ENCODE measurements at places on chromosomes 13 and 19.

- DNase-seq: no peak
These were observed 56.9 kb downstream of the NFIC start for GRCh38 chr19:3423183-3423829.

- DNase-seq: no peak
These were observed 2.2 kb downstream of the NAXD start for GRCh38 chr13:110617321-110618072.

GRCh38 chr13:21606796-21607195, 2.8 kb upstream of the MICU2 start:
- DNase-seq: no peak

- DNase-seq: no peak
These were observed 23.0 kb downstream of the PLEKHJ1 start for GRCh38 chr19:2212861-2213711.

DNA sequence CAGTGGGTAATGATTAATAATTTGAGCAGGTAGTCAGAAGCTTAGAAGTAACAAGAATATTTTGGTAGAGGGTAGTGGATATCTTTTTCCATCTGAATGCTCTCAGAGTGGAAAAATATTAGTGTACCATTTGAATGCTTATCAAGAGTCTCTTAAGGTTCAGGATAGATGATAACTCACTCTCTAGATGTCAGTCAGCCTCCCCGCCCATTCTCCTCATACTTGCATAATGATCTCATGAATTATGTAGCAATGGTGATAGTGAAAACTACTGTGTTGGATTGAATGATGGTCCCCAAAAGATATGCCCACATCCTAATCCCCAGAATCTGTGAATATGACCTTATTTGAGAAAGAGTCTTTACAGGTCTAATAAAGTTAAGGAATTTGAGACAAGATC, 132.7 kb upstream of the KLF12 start:
- DNase-seq: no peak

GRCh38 chr19:19742773-19743172, 9.9 kb upstream of the ZNF14 start:
- no peak for DNase-seq

GRCh38 chr13:44848920-44849676, 140.2 kb downstream of the NUFIP1 start:
- no peak for DNase-seq

DNA sequence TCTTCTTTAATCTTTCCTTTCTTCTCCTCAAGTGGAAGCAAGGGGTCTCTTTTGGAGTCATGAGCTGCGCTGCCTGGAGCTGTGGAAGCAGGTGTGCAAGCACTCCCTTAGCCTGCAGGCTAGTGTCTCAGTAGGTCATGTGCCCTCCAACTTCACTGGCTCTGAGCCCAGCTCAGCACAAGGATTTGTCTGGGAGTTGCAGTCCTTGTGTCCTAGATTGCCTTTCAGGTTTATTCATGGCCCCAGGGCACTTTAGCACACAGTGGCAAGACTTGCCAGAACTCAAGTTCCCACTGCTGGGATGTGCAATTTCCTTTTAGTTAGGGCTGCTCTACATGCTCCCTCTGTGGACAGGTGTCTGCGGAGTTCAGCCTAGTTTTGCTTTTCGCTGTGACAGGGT, 211.7 kb downstream of the LIG4 start:
- no peak for DNase-seq

- DNase-seq: no peak
These were observed 74.2 kb downstream of the IRS2 start for GRCh38 chr13:109712124-109712722.

DNA sequence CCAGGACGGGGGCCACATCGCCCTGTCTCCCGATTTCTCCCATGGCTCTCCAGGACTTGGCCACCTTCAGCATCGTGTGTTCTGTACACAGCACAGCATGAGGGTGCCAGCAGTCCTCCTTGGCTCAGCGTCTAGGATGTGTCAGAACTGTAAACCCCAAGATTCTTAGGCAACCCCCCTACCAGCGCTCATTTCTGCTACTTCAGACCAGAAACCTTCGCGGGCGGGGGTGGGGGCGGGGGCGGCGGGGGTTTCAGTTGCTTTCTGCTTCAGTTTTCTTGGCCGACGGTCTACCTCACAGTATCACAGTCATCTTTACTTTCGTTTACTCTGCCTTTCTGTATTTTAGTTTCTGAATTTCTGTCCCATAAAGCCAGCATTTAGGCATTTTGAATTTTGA, 82.4 kb downstream of the GGACT start:
- DNase-seq: no peak

DNA sequence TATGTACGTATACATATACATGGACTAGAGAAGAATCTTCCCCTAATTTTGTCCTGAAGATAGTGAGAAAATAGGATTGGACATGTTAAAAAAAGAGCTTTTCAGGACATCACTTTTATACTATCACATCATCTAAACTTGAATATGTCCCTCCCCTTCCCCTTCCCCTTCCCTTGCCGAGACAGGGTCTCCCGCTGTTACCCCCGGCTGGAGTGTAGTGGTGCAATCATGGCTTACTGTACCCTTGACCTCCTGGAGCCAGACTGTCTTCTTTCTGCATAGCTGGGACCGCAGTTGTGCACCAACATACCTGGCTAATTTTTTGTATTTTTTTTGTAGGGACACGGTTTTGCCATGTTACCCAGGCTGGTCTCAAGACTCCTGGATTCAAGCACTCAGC, 6.6 kb downstream of the HNRNPM start:
- no peak for DNase-seq

DNA sequence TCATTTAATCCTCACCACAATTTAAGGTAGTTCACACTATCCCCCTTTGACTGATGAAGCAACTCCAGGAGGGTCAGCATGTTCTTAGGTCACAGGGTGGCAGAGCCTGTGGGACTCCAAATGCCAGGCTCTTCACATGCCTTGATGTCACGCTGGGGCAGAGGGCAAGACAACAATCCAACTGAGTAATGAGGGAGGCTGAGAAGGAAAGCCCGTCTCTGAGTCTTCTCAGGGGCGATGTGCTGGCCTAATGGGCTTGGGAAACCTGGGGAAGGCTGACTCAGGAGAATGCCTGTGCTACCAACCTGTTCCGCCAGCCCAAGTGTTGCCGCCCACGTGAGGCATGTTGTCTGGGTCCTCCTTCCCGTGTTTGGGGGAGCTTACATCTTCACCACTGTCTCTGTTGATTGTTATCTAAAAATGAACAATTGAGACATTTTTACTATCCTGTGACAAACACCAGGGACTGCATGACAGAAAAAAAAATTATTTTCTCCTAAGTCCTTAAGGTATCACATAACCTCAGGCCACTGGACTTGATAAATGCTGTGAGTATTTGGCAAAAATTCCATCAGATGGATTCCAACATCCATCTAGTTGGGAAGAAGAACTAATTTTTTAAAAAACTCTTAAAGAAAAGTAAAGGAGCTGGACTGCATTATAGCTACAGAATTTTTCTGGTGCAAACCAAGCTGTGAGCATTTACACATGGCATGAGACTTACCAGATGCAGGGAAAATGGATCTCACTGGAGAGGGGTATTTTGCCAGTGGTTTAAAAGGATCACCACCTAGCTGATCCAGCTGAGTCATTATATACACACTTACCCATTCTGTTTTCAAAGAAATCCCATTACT, 157.5 kb downstream of the RGCC start:
- no peak for DNase-seq

DNA sequence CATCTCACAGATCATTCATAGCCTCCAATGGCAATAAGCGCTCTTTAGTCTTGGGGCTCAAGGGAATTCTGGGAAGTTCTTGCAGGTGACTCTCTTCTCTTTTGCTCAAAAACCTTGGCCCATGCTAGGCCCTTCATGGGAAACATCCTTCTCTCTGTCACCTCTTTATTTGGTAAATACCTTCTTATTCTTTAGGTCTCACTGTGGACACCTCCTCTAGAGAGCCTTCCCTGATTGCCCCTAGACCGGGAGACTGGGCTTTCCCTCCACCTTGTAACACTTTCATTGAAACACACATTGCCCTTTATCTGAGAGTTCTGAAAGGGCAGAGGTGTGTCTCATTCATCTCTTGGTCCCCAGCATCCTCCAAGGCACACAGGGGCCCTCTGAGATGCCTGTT, 1.9 kb downstream of the C19orf81 start:
- no peak for DNase-seq

- DNase-seq: no peak
These were observed 8.8 kb downstream of the ZNF787 start for GRCh38 chr19:56112313-56112709.

DNA sequence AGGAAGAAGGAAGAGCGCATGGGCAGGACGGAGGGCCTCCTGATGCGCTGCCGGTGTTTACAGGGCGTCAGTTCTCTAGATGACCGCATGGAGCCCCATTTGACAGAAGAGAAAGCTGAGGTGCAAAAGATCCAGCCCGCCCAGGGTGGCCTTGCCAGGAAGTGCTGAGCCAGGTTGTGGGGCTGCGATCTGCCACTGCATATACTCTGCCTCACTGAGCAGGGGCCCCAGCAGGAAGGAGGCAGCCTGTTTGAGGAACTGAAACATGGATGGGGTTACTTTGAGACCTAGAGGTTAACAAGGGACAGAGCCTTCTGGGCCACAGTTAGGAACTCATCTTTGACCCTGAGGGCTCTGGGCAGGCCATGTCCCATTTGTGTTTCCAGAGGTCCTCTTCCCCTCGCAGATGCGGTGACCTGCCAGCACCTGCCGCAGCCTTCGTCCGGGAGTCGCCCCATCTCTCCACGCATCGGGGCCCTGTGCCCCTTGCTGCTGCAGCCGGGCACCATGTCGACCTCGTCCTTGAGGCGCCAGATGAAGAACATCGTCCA, 3.2 kb downstream of the EPN1 start:
- DNase-seq: peak; percentile 27

GRCh38 chr19:2604747-2605329, 97.7 kb downstream of the GNG7 start:
- no peak for DNase-seq

DNA sequence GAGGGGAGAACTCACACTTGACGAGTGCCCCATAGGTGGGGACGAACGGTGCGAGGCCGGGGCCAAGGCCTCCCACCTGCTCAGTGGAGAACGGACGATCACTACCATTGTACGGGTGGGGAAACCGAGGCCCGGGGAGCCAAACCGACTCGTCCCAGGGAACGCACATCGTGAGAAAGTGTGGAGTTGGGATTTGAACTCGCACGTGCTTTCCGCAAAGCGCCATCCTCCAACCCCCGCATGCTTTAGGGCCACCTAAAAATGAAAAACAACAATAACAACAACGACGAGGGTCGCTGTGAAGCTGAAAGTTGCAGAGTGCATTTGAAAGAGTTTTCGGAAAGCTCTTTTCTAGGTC, 458 bp downstream of the ARHGEF1 start:
- no peak for DNase-seq

- no peak for DNase-seq
These were observed 191.2 kb downstream of the SPRY2 start for GRCh38 chr13:80149736-80150135.

DNA sequence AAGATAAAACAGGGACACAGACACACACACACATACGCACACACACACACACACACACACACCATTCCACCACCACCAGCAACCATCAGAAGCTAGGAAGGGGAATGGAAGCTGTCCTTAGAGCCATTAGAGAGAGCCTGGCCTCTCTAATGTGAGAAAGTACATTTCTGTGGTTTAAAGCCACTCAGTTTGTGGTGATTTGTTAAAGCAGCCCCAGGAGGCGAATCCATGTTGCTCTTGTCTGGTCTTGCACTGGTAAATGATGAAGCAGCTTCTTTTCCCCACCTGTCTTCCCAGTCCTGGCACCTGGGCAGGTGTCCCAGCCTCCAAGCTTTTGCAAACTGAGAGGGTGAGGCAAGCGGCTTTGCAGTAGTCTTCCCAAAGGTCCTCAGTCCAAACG, 118.9 kb upstream of the KL start:
- DNase-seq: no peak

- peak; percentile 46 for DNase-seq
These were observed 24.9 kb downstream of the EPS15L1 start for GRCh38 chr19:16446724-16447368.

- DNase-seq: peak; percentile 53
These were observed 49.5 kb downstream of the RFX2 start for GRCh38 chr19:6060600-6061375.

DNA sequence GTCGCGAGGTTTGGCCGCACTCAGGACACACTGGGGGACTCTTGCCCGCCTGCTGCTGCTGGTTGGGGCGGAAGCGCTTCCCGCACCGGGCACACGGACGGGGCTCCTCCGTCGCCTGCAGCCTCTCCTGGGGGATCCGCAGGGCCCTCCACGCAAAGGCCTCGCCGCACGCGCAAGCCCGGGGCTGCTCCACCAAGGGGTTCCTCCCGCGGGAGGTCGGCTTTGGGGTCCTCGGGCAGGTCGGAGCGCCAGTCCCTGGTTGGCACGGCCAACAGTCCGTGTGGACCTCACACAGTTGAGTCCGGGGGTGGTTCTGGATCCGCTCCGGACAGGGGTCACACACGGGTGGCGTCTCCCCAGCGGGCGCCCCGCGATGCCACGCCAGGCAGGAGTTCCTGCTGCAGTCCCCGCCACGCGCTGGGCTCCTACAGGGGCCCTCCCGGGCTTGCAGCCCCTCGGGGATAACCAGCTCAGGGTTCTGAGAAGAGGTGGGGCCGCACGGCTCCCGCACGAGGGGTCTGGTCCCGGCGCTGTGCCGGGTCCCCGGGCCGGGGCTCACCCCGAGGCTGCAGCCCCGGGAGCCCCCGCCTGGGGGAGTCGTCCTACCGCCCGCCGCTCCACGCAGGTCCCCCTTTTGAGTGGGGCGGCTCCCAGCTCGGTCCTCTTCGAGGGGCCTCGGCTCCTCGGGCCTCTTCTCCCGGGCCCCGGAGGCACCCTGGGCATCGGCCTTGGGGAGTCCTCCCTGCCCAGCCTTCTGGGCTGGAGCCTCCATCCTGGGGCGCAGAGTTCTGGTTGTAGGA, 6.2 kb upstream of the ZNF497 start:
- DNase-seq: no peak

GRCh38 chr13:104773775-104774174, 1707.6 kb upstream of the SLC10A2 start:
- DNase-seq: peak; percentile 7

GRCh38 chr19:28943651-28944050, 269.3 kb downstream of the UQCRFS1 start:
- DNase-seq: no peak

GRCh38 chr19:8209462-8210378, 550 bp downstream of the CERS4 start:
- DNase-seq: peak; percentile 89

GRCh38 chr13:107734891-107735625, 480.3 kb downstream of the LIG4 start:
- no peak for DNase-seq

DNA sequence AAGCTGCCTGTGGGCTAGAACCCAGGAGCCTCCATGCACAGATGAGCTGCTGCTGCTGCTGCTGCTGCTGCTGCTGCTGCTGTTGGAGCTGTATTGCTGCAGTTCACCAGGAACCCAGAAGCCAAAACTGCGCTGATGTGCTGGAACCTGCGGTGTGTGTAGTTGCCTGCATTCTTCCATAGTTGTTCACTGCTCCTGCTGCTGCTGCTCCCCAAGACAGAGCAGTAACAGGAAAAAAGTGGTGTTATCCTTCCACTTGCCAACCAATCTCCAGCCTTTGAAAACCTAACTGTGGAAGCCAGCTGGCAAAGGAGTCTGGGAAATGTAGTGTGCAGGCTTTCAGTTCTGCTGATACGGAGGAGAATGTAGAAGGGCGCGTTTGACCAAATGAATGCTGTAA, 37.9 kb downstream of the ARHGAP35 start:
- no peak for DNase-seq

GRCh38 chr13:99721606-99722337, 220.5 kb downstream of the TM9SF2 start:
- DNase-seq: no peak
